Activated naive CD4-positive, alpha-beta T cell treated with anti-CD3 and anti-CD28 coated beads, Interleukin-2, amount 10 ng/mL, durations not matched to agents 7 days and 5 days (primary cell): ENCODE measurements at places on chromosomes 3 and 15.
A peak's percentile ranks its signal among the peaks of the same experiment; 100 is the strongest.

DNA sequence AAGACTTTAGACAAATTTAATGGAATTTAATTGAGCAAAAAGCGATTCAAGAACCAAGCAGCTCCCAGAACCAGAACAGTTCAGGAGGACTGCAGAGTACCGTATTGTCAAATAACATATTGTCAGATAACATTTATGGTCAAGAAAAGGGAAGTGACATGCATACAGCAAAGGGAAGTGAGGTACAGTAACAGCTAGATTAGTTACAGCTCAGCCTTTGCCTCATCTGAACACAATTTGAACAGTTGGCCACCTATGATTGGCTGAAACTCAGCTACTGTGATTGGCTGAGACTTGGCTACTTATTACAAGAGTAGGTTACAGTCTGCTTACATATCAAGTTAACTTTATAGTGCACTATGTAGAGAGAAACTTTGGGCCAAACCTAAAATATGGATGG is 21.9 kb downstream of the ZFAND6 start:
- DNase-seq = no peak

- DNase-seq = no peak
Measured at GRCh38 chr3:193051314-193051713, 133.7 kb upstream of the MB21D2 start.

DNA sequence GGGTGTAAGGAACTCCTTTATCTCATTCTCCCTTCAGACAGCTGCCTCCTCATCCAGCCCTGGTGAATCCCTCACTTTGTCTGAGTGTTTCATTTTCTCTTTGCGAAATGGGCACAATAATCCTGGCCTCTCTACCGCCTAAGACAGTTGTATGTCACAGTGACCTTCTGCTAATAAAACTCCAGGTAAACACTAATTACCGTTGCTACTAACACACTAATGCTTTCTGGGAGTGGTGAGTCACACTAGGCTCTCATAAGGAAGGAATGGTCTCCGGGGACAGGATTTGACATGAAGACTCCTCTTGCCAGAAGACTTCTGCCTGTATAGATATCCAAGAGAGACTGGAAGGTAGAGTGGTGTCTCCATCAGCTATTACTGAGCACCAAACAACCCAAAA is 71.7 kb upstream of the SNRK start:
- no peak for DNase-seq

DNA sequence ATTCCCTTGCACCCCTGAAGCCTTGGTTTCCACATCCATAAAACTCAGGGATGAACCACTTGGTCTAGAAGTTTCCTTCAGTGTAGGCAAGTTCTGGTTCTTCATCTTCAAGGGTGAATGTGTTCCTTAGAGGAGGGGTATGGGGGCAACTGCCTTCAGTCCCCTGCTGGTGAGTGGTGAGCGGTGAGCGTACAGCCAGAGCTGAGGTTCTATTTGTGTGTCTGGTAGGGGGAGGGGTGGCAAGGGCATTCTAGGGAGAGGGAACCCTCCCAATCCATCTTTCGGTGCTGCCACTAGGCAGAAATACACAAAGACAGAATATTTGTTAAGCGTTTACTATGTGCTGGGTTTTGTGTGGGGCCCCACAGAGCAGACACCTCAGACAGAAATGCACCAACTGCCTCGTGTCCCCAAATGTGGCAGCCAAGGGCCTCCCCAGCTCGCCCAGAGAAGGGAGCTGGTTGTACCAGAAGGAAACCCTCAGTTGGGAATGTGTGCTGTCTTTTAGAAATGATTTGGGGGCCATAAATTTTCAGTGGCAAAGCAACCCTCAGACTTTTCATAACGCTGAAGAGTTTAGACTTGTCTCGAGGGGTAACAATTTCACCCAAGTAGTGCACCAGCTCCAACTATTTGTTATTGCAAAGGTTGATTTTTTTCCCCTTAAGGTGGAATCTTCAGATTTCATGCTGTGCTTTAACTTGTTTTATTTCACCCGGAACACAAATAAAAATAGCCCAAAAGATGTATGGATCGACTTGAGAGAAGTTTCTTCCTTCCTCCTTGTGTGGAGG is 137.6 kb downstream of the FBLN2 start:
- DNase-seq = no peak

- no peak for DNase-seq
Measured at GRCh38 chr15:64502551-64502950, 42.2 kb downstream of the ZNF609 start.

- no peak for DNase-seq
Measured at GRCh38 chr15:56249092-56249491, 5.4 kb upstream of the RFX7 start.

DNA sequence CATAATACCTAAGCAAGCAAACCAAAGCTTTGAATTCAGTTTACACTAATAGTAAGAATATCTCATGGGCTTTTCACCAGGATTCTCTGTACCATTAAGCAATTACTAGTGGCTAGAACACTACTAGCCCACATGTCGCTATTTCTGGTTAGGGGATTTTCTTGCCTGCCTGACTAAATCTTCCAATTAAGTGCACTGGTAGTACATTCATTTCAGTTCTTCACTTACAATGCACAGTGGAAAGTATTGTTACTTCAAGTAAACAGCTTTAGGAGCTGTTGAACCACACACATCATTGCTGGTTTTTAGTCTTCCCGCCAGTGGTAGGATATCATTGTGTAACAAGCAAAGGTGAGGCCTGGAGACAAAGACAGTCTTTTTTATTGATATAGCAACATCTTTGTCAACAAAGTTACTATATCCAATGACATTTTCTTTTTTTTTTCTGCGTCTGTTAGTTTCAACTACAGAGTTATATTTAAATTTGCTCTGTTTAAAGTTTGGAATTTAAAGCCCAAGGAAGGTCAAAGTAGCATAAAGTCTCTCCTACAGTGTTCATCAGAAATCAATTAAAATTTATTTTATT is 826.8 kb upstream of the NR2F2 start:
- no peak for DNase-seq

GRCh38 chr15:63389902-63390670 is 8.4 kb upstream of the CA12 start:
- DNase-seq = no peak

- peak; percentile 20 for DNase-seq
Measured at GRCh38 chr3:160757233-160758106, 1.4 kb downstream of the PPM1L start.

DNA sequence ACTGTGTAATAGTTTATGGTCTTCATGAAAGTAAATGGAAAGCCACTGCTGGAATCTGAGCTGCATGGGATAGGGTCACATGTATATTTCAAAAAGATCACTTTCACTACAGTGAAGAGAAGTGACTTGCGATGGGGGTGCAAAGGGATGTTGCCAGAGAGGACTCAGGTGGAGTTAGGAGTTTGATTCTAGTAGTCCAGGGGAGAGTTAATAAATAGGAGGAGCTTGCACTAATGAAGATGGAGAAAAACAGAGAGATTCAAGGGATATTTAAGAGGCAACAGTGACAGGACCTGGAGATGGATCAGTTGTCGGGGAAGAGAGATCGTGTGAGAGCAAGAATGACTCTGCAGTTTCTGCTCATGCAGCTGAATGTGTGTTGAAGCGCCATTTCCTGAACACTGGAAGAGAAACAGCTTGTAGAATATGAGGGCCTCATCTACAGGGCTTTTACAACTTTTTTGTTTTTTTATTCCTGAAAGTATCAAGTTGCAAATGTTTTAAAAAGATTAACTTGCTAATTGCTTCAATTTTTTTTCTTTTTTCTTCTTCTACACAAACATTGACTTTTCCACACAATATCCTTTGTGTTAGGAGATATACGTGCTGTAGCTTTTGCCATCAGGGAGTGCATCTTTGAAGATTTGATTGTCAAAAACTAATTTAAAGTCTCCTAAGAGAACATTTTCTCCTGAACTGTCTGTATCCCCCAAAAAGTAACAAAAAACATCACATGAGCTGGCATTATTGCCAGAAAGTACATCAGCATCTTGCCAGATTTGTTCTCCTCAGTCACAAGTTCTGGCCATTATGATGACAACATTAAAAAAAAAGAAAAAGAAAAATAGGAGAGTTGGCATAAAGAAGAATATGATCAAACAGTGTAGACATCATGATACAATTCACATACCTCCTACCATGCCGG is 37.5 kb downstream of the SETMAR start:
- DNase-seq = no peak

DNA sequence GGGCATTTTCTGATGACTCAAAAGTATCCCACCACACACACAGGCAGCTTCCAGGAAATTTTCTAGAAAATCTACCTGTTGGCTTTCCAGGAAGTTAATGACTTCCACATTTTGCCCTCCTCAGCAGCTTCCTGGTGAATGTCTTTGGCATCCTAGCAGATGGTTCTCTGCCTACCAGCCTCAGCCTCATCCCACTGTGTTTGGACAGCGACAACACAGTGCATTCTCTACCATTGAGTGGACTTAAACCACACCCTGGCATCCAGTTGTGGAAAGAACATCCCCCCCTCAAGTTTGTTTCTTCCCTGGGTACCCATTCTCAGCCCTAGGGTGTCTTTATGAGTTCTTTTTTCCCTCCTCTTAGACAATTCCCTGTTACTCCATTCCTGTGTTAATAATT is 50.8 kb upstream of the GADL1 start:
- DNase-seq = no peak

- no peak for DNase-seq
Measured at GRCh38 chr3:136730595-136731273, 21.4 kb downstream of the STAG1 start.

- DNase-seq = no peak
Measured at GRCh38 chr15:64001148-64001547, 45.1 kb downstream of the DAPK2 start.

DNA sequence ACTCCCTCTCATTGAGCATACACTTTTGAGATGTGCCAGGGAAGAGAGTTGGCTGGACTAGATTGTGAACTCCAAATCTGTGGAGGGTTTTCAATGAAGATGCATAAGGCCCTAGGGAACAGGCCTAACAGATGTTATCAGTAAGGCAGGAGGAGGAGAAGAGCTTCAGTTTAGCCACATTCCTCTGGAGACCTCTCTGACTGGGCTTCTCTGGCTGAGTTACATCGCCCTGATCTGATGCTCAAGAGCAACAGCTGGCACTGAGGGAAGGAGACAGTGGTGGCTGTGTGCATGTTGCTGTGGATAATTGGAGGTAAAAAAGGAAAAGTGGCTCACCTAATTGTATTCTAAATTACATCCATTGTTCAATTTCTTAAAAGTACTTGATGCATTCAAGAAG is 206.4 kb upstream of the CFAP20DC start:
- no peak for DNase-seq

- no peak for DNase-seq
Measured at GRCh38 chr3:106737265-106737664, 640.0 kb upstream of the CCDC54 start.

GRCh38 chr3:52132041-52132440 is 22.2 kb downstream of the POC1A start:
- no peak for DNase-seq

GRCh38 chr15:101277038-101277822 is at the start of gene SELENOS:
TSS of gene SELENOS (minus strand) at chr15:101277485. CDS start at chr15:101277417, 68 bp downstream.
- peak; percentile 91 for DNase-seq

DNA sequence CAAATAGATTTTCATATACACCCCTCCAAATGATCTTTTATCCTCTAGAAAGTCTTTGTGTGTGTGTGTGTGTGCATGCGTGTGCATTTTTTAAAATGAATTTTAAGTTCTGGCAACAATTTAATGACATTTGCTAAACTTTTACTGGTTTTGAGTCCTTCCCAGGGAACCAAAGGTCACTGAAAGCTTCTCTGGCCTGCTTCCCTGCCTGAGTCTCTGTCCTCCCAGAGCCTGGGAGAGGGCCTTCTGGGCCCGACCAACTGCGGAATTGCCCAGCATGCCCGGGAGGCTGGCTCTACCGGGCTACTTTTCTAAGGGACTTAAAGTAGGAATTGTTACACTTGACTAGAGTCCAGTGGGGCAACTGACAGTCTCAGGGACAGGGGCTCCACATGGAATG is 7.4 kb upstream of the RBPMS2 start:
- no peak for DNase-seq

DNA sequence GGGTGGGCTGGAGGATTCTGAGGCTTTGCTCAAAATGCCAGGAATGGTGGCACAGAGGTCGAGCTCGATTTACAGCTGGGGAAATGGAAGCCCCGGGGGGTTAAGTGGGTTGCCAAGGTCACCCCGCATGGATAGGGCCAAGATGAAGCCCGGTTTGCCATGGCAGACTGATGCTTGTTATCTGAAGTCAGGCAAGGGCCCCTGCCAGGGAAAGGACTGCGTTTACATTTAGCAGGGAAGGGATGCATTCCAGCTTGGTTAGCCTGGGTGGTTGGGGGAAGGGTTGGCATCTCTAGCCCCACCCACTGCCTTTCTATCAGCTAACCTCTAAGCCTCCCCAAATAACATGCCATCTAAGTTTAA is 79.0 kb downstream of the RPLP1 start:
- DNase-seq = no peak

DNA sequence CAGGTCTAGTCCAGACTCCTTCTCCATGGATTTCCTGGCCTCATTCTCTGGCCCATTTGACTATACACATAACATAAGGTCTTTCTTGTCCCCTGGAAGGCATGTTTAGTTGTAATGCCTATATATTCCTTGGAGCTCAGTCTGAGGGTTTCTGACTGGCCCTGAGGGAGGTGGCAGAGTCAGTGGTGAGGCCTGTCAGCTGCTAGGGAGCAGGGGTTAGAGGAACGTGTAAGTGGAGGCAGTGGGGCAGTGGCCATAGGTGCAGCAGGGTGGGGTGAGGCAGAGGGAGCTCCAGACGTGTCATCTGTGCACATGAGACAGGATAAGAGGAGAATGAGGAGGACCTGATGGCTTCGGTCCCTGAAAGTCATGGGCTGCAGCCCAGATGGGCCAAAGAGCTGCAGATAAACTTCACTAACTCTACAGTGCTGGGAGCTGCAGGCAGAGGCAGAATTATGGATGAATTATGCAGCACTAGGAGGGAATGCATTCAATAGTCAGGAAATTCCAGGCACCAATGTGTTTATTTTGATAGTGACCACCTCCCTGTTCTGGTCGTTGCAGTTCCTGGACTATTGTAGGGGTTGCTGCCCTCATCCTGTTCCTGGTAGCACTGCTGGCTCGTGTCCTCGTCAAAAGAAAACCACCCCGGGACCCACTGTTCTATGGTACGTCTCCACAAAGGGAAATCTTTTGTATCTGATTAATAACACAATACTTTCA is 4.9 kb downstream of the TM6SF1 start:
- DNase-seq = no peak

- no peak for DNase-seq
Measured at GRCh38 chr15:74870436-74871215, 2.5 kb downstream of the SCAMP2 start.

- no peak for DNase-seq
Measured at GRCh38 chr3:196354132-196354531, 15.9 kb upstream of the TM4SF19 start.
